Dorsolateral prefrontal cortex (tissue), 122 donors: ENCODE measurements at places on chromosomes 1 and 21. TPM values are rescaled to one million over a fixed set of nuclear protein-coding genes. Genes with fewer than 3 reads are reported as not detected.
A peak's percentile ranks its signal among the peaks of the same experiment; 100 is the strongest.

- no peak for DNase-seq
Observed at GRCh38 chr1:172708452-172708851, 49.5 kb downstream of the FASLG start.

GRCh38 chr1:109579491-109579890, 31.1 kb downstream of the GNAI3 start:
- peak; percentile 58 for DNase-seq

- DNase-seq = no peak
Observed at GRCh38 chr1:30520476-30520875, 202.9 kb downstream of the MATN1 start.

DNA sequence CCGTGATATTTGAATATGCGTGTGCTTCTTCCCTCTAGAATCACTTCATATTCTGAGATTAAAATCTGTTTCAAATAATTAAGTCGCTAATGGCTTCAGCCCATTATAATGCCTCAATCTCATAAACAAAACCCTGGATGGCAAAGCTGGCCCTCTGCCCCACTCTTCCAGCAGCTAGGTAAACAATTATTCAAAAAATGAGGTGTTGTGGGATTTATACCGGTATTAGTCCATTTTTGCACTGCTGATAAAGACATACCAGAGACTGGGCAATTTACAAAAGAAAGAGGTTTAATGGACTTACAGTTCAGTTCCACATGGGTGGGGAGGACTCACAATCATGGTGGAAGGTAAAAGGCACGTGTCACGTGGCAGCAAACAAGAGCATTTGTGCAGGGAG, 510.4 kb upstream of the ADGRL2 start:
- DNase-seq = no peak

DNA sequence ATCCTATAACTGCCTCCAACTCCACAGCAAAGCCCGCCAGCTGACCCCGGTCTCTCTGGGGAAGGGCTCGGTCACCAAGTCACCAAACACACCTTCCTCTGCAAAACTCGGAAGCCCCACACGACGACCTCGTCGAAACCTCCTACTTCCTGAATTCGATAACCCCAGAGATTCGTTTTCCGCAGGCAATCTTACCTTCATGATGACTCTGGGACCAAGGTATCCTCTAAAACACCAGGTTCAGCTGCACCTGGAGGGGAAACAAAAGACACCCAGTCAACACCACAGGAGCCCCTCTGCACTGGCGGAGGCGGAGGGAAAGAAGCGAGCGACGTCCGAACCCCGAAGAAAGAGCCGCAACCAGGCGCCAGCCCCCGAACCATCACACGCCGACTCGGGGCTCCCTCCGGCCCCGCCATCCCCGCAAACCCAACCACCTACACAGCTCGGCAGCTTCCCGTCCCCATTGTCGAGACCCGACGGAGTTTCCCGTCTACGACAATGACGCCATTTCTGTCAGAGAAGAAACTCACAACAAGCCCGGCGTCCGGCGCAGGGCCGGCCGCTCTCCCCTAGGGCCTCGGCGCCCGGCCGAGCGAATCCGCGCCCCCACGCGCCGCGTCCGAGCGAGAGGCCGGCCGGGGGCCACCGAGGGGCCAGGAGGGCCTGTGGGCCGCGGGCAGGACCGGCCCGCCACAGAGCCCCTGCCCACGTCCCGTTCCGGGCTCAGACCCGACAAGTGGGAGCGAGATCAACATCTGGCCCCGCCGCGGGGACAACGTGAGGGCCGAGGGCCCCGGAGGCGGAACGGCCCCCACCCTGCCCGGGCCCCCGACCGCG, 1.0 kb downstream of the ARID4B start:
- peak; percentile 37 for DNase-seq

- DNase-seq = no peak
Observed at GRCh38 chr1:69305621-69306020, 262.1 kb upstream of the LRRC7 start.

GRCh38 chr1:25914074-25914995, 8.1 kb upstream of the STMN1 start:
- no peak for DNase-seq

DNA sequence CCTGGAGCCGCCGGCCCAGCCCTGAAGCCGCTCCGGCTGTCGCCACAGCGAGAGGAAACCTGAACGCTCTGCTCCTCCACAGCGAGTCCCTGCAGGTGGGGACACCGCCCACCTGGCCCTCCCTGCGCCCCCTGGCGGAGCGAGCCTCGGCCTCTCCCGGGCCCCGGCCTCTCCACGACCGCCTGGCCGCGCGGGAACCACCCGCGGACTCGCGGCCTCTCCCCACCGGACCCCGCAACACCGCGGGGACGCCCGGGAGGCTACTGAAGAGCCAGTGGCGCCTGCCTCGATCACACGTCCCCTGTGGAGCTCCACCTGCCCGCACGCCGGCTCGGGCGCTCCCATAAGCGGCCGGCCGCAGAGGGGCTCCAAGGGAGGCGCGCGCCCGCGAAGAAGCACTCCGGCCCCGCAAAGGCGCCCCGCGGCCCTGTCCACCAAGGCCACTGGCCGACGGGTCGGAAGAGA, 109.6 kb downstream of the KCNN3 start:
- DNase-seq = no peak

GRCh38 chr1:61836649-61837048, 94.4 kb downstream of the PATJ start:
- no peak for DNase-seq

DNA sequence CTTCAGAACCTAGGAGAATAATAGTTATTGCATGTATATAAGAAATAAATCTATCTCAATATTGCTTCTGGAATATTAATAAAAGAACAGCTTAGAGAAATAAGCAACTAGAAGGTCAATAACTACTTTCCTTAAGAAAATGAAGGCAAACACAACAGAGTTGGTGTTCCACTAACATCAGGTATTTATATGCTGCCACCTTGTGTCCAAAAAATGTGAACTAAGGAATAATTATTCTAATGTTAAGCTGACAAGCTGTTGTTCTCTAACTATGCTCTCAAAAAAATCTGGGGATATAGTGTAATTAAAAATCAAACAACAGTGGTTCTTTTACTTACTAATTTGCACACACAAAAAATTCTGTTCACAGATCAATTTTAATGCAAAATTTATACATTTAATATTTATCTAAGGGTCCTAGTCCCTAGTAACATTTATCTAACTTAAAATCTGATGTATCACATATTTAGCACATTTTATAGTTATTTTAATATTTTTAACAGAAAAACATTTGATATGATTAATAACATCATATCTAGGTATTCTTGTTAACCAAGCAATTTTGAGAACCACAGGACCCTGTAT, 39.6 kb downstream of the UCHL5 start:
- no peak for DNase-seq

DNA sequence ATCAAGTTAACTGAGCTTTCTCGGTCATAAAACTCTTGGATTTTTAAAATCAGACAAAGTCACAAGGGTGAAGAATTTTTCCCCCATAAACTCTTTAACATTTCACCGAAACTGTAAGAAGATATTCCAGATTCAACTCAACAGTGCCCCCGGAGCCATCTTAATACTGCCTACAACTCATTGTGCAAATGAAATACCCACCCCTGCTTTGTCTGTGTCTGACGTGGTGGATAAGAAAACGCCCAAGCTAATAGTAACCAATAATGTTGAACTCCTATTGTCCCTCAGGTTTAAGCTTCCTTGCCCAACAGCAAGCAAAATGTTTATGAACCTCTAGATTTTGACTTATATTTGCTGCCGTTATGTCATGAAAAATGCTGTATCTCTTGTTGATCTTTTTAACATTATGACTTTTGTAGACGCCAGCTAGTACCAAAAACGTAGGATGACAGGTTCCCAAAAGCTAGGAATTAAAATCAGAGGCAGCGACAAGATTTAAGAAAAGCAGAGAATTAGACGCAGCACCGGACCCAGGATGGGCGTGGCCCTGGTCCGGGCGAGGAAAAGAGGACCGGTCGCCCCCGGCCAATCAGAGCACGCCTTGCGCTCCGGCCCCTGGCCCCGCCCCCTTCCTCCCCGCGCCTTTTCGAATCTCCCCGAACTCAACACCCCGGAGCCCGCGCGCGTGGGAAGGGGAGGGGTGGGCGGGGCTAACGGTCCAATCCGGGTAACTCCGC, 1.1 kb downstream of the STMN1 start:
- peak; percentile 98 for DNase-seq

GRCh38 chr21:29429218-29429617, 130.5 kb downstream of the BACH1 start:
- DNase-seq = no peak

- no peak for DNase-seq
Observed at GRCh38 chr1:177145106-177146070, 19.1 kb downstream of the ASTN1 start.

DNA sequence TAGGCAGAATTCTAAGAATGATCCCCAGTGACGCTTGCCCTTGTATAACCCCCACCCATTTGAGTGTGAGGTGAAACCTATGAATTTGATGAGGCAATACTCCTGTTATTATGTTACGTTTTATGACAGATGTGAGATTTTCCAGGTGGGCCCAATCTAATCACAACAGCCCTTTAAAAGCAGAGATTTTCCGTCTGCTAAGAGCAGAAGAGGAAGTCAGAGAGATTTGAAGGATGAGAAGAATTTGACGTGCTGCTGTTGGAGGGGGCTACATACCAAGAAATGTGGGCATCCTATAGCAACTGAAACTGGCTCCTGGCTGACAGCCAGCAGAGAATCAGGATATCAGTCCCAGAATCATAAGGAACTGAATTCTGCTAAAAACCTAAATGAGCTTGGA, 2.4 kb upstream of the SLC19A2 start:
- DNase-seq = no peak

- no peak for DNase-seq
Observed at GRCh38 chr1:19033515-19033839, 77.0 kb upstream of the IFFO2 start.

GRCh38 chr1:234706931-234707330, 97.0 kb upstream of the IRF2BP2 start:
- DNase-seq = no peak

DNA sequence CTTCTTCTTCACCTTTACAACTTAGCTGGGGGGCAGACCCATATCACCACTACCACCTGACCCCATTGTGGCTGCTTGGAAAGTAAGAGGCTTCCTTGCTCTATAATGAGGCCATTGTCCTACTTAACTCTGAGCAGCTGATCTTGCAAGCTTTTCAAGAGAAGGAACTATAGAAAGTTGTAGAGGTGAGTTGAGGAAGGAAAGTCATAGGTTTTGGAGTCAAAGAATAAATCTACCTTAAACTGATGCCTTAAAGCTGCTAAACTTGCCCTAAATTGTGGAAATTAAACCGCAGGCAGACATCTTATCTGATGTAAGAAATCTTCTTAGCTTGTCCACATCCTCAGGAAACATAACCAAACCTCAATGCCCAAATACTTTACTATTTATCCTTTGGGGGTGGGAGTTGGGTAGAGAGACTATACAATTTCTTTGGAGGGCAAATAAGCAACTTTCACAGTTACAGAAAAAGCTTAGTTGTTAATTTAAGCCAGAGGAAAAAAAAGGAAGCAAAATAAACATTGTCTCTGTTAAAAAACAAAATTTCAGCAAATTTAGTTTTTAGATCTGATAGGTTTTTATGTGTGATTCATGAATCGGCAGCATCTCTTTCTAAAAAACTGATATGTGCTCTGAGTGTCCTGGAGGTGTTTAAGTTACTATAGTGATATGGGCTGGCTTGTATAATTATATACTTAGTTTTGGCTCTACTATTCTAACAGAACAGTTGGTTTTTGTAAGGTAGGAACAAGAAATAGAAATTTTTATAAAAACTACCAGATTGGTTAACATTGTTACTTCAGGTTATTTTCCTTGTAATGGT, 4.7 kb downstream of the IL23R start:
- no peak for DNase-seq

- no peak for DNase-seq
Observed at GRCh38 chr1:63116016-63116415, 206.4 kb upstream of the FOXD3 start.

- no peak for DNase-seq
Observed at GRCh38 chr1:160618763-160619274, 28.0 kb downstream of the SLAMF1 start.

GRCh38 chr1:225482421-225482950, 54.6 kb upstream of the LBR start:
- DNase-seq = no peak

GRCh38 chr1:216805233-216805632, 82.0 kb upstream of the ESRRG start:
- DNase-seq = no peak

DNA sequence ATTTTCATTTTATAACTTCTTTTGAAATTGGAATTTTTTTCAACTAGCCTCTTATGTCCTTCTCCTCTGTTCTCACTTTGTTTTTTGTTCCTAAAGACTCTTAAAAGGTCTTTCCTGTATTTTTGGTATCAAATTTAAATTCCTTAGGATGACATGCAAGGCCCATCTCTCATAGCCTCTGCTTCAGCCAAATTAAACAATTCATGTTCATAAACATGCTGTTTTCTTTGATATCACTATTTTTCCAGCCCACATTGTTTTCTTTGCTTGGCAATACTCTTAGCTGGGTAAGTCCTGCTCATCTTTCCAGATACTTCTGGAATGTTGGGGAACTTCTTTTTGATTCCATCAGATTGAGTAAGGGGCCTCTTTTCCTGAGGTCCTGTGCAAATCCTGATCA, 55.8 kb upstream of the GPR88 start:
- no peak for DNase-seq

GRCh38 chr1:87392248-87393192, 63.8 kb downstream of the LMO4 start:
- DNase-seq = no peak

DNA sequence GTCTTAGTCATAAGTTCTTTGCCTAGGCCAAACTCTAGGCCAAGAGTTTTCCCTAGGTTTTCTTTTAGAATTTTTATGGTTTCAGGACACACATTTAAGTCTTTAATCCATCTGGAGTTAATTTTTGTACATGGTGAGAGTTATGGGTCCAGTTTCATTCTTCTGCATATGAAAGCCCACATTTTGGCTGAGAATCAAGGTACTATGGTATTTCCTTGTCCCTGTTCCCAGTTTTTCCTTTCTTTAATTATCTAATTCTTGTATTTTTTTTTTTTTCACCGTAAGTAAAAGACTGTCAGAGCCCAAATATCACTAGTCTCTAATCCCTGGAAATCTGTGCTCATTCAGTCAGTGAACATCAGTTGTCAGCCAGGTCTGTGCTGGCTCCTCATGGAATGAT, 105.4 kb downstream of the MAP3K21 start:
- no peak for DNase-seq

DNA sequence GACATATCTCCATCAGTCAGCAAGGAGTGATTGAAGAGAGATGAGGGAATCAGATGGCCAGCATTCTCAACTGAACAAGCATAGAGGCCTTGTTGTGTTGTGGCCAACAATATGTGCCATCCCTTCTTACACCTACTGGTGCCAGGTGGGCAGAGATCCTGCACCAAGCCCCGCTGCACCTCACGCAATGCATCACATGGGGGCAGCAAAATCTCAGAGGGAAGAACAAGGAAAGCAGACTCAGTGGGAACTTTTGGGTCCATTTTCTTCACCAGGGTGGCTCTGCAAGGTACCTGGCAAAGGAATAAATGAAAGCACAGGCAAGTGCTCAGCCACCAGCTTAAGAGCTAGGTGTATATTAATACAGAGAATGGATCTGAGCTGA, 33.2 kb downstream of the HSD3B2 start:
- no peak for DNase-seq

- no peak for DNase-seq
Observed at GRCh38 chr1:219883400-219884332, 44.7 kb downstream of the SLC30A10 start.

GRCh38 chr1:46070164-46070814, 62.1 kb downstream of the PIK3R3 start:
- DNase-seq = no peak

TNFSF4 gene
- 4.7 TPM for total RNA-seq

GBP2 gene
- total RNA-seq = 27.8 TPM

FCRL2 gene
- total RNA-seq = not detected

RPS6KC1 gene
- total RNA-seq = 70.0 TPM

KIF17 gene
- 35.5 TPM for total RNA-seq

WLS gene
- total RNA-seq = 76.9 TPM

PM20D1 gene
- not detected for total RNA-seq
